ENCODE measurements at places on chromosomes 7 and 10.

DNA sequence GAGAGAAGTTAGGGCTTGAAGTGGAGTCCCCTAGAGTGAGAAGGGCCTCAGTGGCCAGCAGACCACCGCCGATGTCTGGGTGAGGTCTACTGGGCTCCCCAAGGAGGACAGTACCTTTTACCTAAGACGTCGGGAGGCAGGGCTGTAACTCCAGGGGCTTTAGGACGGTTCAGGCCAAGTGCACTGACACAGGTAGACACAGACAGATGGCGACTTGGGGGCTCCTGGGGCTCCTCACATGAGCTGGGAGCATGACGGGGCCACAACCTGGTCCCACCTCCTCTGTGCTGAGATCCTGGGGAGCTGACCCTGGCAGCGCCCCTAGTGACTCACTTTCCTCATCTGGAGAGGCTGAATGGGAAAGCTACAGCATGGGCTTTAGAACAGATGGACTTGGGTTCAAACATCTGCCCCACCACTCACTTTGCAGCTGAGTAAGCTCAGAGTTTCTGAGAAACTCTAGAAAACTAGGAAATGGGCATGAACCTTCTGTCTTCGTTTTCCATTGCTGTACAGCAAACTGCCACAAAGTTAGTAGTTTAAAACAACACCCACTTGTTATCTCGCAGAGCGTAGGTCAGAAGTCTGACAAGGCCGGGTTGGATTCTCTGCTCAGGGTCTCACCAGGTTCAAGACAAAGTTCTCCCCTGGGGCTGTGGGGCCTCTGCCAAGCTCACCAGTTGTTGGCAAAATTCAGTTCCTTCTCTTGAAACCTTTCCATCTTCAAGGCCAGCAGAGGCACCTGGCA is 4.7 kb upstream of the COMTD1 start:
- no peak overlapping the region for H3K4me3 ChIP-seq
- no peak overlapping the region for H3K27ac ChIP-seq
- H3K27me3 ChIP-seq: no peaks in the 10 kb centered on the region
- DNase-seq: no peak
- peaks cover 3% of the 10 kb centered on the region for H3K4me1 ChIP-seq

GRCh38 chr10:131063311-131063710 is 248.2 kb downstream of the TCERG1L start:
- no peaks in the 10 kb centered on the region for H3K36me3 ChIP-seq
- no peak overlapping the region for H3K27ac ChIP-seq
- H3K4me1 ChIP-seq: no peaks in the 10 kb centered on the region

DNA sequence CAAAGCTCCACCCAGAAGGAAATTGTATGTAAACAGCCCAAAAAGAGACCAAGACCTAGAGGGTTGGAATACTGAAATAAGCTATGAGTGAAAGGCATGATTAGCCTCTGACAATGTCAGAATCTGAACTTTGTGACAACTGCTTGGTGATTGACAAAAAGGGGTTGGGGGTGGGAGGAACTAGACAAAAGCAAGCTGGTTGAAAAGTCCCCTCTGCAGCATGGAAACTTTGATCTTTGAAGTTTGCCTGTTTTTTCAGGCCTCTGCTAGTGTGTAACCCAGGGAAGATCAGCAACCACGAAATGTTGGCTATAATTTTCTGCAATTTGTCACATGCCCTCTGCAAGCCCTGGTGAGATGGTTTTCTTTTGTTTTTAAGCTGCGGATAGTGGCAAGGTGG is 104.8 kb upstream of the SLC25A13 start:
- H3K27ac ChIP-seq: no peak overlapping the region
- DNase-seq: no peak
- H3K4me3 ChIP-seq: no peak overlapping the region
- H3K36me3 ChIP-seq: no peaks in the 10 kb centered on the region
- no peaks in the 10 kb centered on the region for H3K4me1 ChIP-seq
- no peaks in the 10 kb centered on the region for H3K27me3 ChIP-seq

DNA sequence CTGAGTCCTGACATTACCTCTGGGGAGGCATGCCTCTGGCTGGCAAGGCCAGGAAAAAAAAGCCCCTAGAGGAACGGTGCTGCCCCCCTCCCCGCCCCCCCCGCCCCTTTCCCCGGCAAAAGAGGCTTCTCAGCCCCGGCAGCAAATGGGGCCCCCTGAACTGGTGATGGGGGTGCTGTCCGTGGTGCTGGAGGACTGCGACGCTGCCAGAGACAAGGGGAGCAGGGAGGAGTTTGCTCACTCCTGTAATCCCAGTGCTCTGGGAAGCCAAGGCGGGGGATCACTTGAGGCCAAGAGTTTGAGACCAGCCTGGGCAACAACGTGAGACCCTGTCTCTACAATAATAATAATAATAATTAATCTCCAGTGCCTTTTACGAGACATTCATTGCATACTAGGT is 23.7 kb downstream of the SRRM3 start:
- H3K4me3 ChIP-seq: no peak overlapping the region
- peak; percentile 10 for DNase-seq
- no peaks in the 10 kb centered on the region for H3K4me1 ChIP-seq
- no peaks in the 10 kb centered on the region for H3K27me3 ChIP-seq

GRCh38 chr7:98703916-98704315 is 86.8 kb downstream of the NPTX2 start:
- no peak overlapping the region for H3K27ac ChIP-seq
- H3K36me3 ChIP-seq: no peaks in the 10 kb centered on the region
- no peaks in the 10 kb centered on the region for H3K4me1 ChIP-seq
- DNase-seq: no peak
- no peak overlapping the region for H3K4me3 ChIP-seq
- no peaks in the 10 kb centered on the region for H3K27me3 ChIP-seq

DNA sequence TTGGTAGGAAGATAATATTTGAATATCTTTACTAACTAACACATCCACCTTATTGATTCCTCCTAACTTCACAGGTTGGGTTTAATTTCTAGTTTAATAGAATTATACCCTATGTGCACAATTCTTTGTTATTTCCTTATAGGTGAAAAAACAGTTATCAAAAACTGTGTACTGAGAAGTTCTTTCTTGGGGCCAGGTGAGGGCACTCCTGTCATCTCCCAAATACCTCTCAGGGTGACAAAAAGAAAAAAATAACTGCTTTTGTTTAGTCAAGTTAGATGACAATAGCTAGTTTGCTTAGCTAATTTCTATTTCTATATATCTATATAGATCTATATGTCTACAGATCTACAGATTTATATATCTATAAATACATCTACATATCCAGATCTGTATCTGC is 10.1 kb downstream of the FZD8 start:
- H3K27ac ChIP-seq: no peak overlapping the region
- H3K36me3 ChIP-seq: no peaks in the 10 kb centered on the region
- DNase-seq: no peak
- H3K4me3 ChIP-seq: no peak overlapping the region
- H3K4me1 ChIP-seq: no peaks in the 10 kb centered on the region
- H3K27me3 ChIP-seq: no peaks in the 10 kb centered on the region

DNA sequence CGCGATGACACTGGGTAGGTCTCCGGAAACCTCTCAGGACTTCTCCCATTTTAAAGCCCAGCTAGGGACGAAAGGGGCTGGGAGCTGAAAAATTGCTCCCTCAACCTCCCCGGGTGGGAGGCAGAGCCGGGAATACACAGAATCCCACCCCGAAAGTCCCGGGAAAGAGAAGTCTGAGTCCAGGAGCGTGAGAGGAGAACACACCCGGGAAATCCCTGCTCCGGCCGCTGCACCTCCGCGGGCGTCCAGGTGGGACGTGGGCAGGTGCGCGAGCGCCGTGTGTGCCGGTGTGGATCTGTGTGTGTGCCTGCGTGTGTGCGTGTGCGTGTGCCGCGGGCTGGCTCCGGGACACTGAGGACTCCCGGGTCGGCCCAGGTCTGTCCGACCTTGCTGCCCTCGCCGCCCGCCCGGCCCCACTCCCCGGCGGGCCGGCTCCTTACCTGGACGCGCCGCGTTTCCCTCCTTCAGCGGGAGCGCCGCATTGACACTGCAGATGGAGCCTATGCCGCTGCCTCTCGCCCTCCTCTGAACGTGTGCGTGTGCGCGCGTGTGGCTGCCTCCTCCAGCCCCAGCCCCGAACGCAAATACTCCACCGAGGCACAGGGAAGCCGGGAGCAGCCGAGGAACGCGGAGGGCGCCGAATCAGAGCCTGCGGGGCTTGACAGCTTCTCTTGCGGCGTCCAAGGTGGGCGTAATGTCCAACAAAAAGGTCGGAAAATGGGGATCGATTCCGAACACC is at the start of gene PLXNA4:
Gene PLXNA4, minus strand, starts transcription at position 489 of the 739 bp plus-strand sequence. CDS start 67,777 bp downstream, outside the sequence.
- H3K27ac ChIP-seq: no peak within 1 kb of the TSS
- peak within 1 kb of the TSS; percentile 52 for H3K4me3 ChIP-seq
- DNase-seq: peak; percentile 23
- peaks cover 5% of the 10 kb centered on the region for H3K4me1 ChIP-seq

GRCh38 chr7:135467207-135467711 is 42.6 kb downstream of the CNOT4 start:
- no peak for DNase-seq
- H3K4me1 ChIP-seq: no peaks in the 10 kb centered on the region
- no peak overlapping the region for H3K4me3 ChIP-seq
- no peak overlapping the region for H3K27ac ChIP-seq
- H3K36me3 ChIP-seq: no peaks in the 10 kb centered on the region
- H3K27me3 ChIP-seq: no peaks in the 10 kb centered on the region

DNA sequence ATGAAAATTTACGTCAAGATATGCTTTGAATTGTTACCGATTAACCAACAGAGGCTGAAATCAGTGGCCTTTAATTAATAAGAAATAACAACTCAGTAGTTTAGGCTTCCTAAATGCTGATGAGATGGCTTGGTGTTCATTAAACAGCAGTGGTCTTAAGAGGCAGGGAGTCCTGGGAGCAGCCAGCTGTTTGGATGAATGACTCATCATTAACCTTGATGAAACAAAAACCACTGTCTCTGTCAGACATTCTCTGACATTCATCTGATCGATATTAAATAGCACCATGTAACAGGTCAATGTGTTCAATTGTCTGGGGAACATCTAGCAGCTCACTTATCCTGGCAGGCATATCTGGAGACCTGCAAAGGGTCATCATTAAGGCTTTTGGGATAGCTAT is 234.2 kb upstream of the LRRN3 start:
- H3K4me1 ChIP-seq: no peaks in the 10 kb centered on the region
- no peak overlapping the region for H3K4me3 ChIP-seq
- no peaks in the 10 kb centered on the region for H3K36me3 ChIP-seq
- H3K27me3 ChIP-seq: no peaks in the 10 kb centered on the region

DNA sequence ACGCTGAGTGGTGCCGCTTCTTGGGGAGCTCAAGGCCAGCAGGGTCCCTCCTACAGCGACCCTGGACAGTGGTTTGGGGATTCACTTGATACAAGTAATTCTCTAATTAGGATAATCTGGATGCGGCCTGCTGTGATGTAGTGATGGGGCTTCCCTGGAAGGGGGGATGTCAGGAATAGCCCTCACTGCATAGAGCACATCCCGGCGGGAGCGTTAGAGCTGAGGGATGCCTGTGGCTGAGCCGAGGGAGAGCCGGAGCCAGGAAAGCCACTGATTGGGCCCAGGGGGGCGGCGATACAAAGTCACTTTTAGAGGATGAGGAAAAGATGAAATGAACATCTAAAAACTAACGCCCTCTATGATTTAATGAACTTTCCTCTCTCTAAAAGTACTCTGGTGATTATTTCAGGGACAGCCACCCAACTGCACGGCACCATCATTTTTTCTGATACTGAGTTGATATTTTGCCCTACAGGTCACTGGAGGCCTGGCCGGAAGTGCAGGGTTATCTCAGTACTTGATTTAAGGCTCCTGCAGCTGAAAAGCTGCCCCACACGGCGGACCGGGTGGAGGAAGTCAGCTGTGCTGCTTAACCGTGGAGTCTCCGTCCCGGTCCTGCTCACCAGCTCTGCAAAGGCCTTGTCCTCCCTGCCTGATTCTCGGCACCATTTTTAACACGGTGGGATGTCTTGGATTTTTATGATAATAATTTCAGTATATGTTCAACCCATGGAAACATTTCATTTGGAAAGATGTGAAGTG is 518.8 kb downstream of the DNAJB6 start:
- DNase-seq: no peak
- no peaks in the 10 kb centered on the region for H3K4me1 ChIP-seq
- H3K27ac ChIP-seq: no peak overlapping the region
- H3K27me3 ChIP-seq: no peaks in the 10 kb centered on the region
- H3K36me3 ChIP-seq: no peaks in the 10 kb centered on the region

DNA sequence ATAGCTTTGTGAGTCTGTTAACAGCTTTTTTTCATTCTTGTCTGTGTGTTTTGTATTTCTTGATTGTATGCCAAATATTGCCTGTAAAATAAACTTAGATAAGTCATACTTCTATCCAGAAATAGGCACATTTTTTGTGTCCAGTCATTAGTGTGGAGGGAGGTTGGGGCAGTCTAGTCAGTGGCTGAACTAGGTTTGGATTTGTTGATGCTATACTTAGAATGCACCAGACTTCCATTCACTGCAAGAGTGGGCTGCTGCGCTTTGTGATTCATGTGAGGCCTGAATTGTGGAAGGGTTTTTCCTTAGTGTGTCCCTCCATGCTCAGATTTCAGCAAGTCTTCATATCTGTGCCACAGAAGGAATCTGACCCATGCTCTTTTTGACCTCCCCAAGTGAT is 50.0 kb downstream of the TRUB1 start:
- H3K4me3 ChIP-seq: no peak overlapping the region
- H3K27ac ChIP-seq: no peak overlapping the region
- DNase-seq: no peak
- peaks cover 10% of the 10 kb centered on the region for H3K36me3 ChIP-seq

- no peak for DNase-seq
- no peak overlapping the region for H3K27ac ChIP-seq
- no peaks in the 10 kb centered on the region for H3K27me3 ChIP-seq
- H3K36me3 ChIP-seq: no peaks in the 10 kb centered on the region
- H3K4me1 ChIP-seq: no peaks in the 10 kb centered on the region
Measured at GRCh38 chr10:191703-192518, 56.7 kb downstream of the ZMYND11 start.

- H3K36me3 ChIP-seq: no peaks in the 10 kb centered on the region
- H3K27ac ChIP-seq: no peak overlapping the region
- H3K4me3 ChIP-seq: no peak overlapping the region
- peaks cover 4% of the 10 kb centered on the region for H3K27me3 ChIP-seq
- no peaks in the 10 kb centered on the region for H3K4me1 ChIP-seq
Measured at GRCh38 chr7:94040254-94040653, 36.1 kb upstream of the BET1 start.

GRCh38 chr7:149689291-149689721 is 84.1 kb downstream of the ZNF467 start:
- no peak overlapping the region for H3K27ac ChIP-seq
- no peak for DNase-seq
- H3K4me3 ChIP-seq: no peak overlapping the region
- no peaks in the 10 kb centered on the region for H3K27me3 ChIP-seq

GRCh38 chr7:41224063-41224763 is 478.7 kb downstream of the INHBA start:
- no peak for DNase-seq
- H3K4me3 ChIP-seq: no peak overlapping the region
- H3K27me3 ChIP-seq: no peaks in the 10 kb centered on the region

- peaks cover 3% of the 10 kb centered on the region for H3K36me3 ChIP-seq
- no peaks in the 10 kb centered on the region for H3K27me3 ChIP-seq
- H3K27ac ChIP-seq: peak overlapping the region; percentile 80
- peaks cover 59% of the 10 kb centered on the region for H3K4me1 ChIP-seq
Measured at GRCh38 chr10:119302172-119302571, 94.8 kb downstream of the GRK5 start.

- no peaks in the 10 kb centered on the region for H3K36me3 ChIP-seq
- no peak for DNase-seq
- no peaks in the 10 kb centered on the region for H3K27me3 ChIP-seq
- H3K4me3 ChIP-seq: no peak overlapping the region
- no peak overlapping the region for H3K27ac ChIP-seq
- H3K4me1 ChIP-seq: no peaks in the 10 kb centered on the region
Measured at GRCh38 chr10:36606234-36606839, 519.1 kb upstream of the ANKRD30A start.

GRCh38 chr7:142746264-142746663 is 3.0 kb upstream of the PRSS1 start:
- H3K4me3 ChIP-seq: no peak overlapping the region
- no peak overlapping the region for H3K27ac ChIP-seq
- H3K27me3 ChIP-seq: no peaks in the 10 kb centered on the region
- H3K36me3 ChIP-seq: no peaks in the 10 kb centered on the region

All from naive thymus-derived CD4-positive, alpha-beta T cell (primary cell).